ENCODE measurements at places on chromosomes 16 and 17.

GRCh38 chr16:67186550-67186950 lies 2.8 kb upstream of the MATCAP1 start:
- no peak for DNase-seq

GRCh38 chr17:77618173-77618572 lies 340.3 kb upstream of the TNRC6C start:
- no peak for DNase-seq

DNA sequence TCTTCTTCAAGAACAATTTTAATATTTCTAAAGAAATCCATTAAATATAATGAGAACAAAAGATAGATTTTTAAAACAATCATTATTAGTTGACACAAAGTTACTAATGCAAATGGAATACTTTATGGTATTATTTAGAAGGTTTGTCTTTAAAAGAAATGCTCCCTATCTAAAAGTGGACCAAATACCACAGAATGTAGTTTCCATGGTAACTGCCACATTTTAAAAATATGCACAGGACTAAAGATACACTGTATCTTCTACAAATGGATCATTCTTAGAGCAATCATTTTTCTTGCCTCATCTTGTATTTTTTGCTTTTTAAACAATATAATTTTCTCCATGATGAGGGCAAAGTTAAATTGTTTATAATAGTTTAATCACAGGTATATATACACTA lies 296.0 kb downstream of the CEP112 start:
- no peak for DNase-seq

GRCh38 chr17:39225959-39226683 lies 376 bp upstream of the STAC2 start:
- DNase-seq, result peak; percentile 61

GRCh38 chr16:20622498-20622870 lies 46.3 kb upstream of the ACSM2B start:
- DNase-seq, result no peak

DNA sequence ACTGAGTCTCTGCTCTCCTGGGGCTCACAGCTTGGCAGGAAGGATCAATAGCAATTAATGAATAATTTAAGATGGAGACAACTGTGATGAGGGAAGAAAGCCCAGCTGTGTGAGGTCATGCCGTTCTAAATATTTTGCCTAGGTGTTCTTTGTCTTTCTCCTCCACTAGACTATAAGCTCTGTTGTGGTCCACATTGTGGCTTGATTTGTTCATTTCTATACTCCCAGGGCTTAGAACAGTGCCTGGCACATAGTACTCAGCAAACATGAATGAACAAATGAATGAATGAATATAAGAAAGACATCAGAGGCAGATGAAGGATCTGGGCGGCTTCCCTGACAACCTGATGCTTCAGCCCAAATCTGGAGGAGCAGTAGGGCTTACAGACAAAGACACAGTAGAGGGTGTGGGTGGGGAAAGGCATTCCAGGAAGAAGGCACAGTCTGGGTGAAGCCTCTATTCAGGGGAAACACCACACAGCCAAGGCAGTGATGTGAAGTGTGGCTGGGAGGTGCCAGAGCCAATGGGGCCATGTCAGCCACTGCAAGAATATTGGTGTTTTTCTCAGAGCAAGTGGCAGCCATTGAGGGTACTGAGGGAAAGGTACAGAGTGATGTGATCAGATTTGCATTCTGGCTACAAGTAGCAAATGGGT lies 8.3 kb downstream of the CDH13 start:
- no peak for DNase-seq

- no peak for DNase-seq
These were observed 27.0 kb downstream of the PIGL start for GRCh38 chr17:16243801-16244567.

DNA sequence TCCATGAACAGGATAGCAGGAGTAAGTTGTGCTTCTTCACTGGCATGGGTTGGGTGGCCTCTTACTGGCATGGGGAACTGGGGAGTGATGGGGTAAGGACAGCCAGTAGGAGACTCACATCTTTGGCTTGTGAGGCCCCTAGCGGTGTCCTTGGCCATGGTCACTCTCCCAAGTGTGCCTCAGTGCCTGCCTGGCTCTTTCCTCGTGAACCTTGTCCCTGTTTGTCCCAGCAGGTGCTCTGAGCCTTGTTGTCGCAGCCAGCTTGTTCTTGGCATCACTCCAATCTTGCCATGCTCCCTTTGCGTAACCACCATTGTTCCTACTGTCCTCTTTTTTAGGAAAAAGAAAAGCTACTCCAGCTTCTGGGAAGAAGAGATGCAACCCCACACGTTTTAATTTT lies 53.6 kb upstream of the SDK2 start:
- no peak for DNase-seq

DNA sequence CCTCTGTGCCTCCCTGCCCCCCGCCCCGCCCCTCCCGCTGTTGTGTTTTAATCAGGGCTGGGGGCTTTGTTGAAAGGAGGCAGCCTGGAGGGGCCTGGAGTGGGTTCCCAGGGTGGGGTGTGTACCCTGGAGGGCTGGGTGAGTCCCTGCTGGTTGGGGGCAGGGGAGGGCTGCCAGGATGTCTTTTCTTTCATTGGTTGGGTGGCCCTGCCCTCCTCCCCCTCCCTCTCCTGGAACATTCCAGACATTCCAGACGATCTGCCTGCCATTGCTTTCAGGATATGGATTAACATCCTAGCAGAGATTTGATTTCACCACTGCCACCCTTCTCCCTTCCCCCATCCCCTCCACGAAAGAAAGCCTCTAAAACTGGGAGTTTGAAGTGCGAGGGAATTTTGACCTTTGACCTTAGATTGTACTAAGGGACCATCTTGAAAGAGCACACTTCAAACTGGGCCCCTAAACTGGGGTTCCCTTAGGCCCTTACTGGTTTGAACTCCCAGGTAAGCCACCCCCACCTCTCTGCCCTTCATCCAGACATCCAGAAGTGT lies 25.3 kb downstream of the IGF2BP1 start:
- no peak for DNase-seq

DNA sequence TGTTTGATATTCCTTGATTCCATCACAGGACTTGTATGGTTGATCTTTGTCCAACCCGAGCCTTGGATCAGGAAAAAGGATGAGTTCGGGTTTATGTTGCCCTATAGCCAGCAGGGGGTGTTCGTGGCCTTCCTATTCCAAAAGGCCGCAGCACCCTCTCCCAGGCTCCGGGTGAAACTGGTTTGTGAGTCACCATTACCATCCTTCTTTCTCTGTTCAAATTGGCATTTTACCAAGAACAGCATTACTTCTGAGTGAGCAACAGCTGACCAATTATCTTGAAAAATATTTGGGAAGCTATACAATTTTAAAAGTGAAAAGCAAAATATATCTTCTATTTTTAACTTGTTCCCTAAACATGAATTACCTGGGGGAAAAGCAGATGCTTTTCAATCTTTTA lies 24.3 kb upstream of the KRT20 start:
- peak; percentile 62 for DNase-seq
